ENCODE measurements at places on chromosomes 11 and 22. TPM values are rescaled to one million over a fixed set of nuclear protein-coding genes. Genes with fewer than 3 reads are reported as not detected.
A peak's percentile ranks its signal among the peaks of the same experiment; 100 is the strongest.

DNA sequence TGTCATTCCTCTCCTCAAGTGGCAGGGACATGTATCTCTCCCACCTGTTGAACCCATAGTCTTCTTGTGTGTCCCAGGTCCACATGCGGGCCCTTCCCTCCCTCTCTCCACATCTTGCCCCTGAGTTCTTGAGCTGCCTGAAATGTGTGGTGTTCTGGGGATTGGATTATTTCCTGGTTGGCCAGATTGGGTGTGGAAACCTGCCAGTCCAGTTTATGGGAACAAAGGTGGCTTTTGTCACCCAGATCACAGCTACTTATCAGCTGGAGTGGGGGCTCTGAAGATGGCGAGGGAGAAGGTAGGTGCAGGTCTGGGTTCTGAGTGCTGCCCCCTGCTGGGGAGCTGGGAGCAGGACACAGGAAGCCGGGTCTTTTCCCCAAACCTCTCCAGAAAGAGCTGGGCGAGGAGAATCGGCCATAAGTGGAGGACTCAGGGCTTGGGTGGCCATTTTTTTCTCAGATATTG, 14.2 kb downstream of the DTX4 start:
- peak; percentile 90 for DNase-seq

DNA sequence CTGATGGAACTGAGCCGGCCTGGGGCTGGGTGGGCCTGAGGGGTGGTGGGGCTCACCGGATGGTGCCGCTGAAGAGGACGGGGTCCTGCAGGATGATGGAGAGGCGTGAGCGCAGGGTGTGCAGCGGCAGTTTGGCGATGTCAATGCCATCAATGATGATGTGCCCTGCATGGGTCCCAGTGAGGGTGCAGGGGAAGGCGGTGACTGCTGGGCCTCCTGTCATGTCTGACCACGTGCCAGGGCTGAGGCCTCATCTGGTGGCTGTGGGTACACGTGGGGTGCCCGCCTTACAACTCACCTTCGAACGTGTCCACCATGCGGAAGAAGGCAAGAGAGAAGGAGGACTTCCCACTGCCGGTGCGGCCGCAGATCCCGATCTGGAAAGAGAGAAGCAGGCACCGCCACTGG, 7.1 kb upstream of the KCNJ11 start:
- DNase-seq: no peak

DNA sequence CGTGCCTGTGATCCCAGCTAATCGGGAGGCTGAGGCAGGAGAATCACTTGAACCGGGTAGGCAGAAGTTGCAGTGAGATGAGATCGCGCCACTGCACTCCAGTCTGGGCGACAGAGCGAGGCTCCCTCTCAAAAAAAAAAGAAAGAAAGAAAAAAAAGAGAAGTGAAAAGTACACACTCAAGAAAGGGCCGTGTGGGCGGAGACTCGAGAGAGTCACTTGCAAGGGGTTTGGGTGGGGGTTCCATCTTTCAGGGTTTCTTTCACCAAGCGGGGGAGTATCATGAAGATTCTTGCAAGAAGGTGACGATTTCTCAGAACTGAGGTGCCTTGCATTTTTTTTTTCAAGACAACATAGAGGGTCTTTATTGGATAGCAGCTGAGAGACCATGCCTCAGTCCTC, 4.0 kb upstream of the IFITM5 start:
- no peak for DNase-seq

GRCh38 chr22:49779853-49780697, 47.6 kb downstream of the BRD1 start:
- no peak for DNase-seq

GRCh38 chr11:75656044-75656727, 12.7 kb downstream of the MAP6 start:
- DNase-seq: peak; percentile 64

GRCh38 chr11:112564228-112564955, 303.7 kb upstream of the PLET1 start:
- no peak for DNase-seq

- peak; percentile 84 for DNase-seq
These were observed at the start of gene KCTD17 for GRCh38 chr22:37051391-37052385. Gene KCTD17, plus strand, starts transcription at chr22:37051742. Its CDS starts 19 bp downstream, at chr22:37051761.

DNA sequence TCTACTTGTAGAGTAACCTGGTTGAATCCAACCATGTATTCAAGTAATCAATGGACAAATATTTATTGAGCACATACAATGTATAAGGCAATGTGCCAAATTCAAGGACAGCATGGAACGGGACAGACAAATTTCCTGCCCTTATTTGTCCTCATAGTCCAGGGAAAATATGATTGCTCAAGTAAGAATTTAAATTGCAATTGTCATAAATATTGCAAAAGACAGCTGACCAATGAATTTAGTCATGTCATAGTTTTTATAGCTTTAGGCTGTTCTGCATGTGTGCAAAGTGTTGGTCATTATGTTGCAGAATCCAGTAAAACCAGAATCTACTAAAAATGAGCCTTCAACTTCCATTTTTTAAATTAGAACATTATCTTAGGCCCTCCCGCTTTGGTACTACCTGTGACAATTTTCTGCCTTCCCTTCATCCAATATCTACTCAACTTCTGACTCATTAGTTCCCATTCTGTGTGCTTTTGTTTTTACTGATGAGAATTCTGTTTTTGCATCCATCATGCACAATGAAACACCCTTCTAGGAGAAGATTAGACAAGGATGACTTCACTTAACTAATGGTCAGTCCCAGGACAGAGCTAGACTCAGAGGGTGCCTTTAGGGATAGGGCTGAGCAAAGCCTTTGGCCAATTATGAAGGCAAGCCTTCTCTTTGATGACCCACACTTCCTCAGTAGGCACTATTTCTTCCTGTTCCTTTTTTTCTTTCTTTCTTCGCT, 45.8 kb upstream of the FIBIN start:
- DNase-seq: no peak

- no peak for DNase-seq
These were observed 1.1 kb upstream of the BIRC2 start for GRCh38 chr11:102345904-102346303.

GTF2H1 gene
- total RNA-seq: 25.7 TPM

All from endodermal cell (in vitro differentiated cells).